ENCODE measurements at places on chromosomes 12 and 14.

- ATAC-seq = no peak
These were observed 90.9 kb upstream of the MDM1 start for GRCh38 chr12:68422956-68423574.

DNA sequence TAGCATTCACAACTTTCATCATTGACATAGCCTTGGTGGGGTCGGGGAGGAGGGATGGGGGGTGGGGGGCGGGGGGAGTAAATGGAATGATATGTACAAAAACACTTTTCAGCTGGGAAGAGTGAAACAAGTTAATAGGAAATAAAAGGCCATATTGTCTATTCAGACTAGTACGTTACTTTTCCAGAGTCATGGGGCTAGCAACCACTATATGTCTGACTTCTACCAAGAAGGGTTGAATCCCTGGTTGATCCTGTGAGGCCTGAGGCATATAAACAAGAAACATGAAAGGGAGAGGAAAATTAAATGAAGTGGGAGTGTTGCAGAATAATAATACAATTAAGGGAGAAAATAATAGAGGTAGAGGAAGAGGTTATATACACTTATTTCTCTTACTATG lies 225.5 kb downstream of the ERC1 start:
- ATAC-seq = peak; percentile 51

GRCh38 chr12:53995002-53995377 lies 5.0 kb upstream of the HOXC9 start:
- ATAC-seq = peak; percentile 2

GRCh38 chr12:48973941-48974673 lies 2.6 kb upstream of the WNT10B start:
- ATAC-seq = peak; percentile 69

- no peak for ATAC-seq
These were observed 5.3 kb upstream of the SINHCAF start for GRCh38 chr12:31331242-31331641.

DNA sequence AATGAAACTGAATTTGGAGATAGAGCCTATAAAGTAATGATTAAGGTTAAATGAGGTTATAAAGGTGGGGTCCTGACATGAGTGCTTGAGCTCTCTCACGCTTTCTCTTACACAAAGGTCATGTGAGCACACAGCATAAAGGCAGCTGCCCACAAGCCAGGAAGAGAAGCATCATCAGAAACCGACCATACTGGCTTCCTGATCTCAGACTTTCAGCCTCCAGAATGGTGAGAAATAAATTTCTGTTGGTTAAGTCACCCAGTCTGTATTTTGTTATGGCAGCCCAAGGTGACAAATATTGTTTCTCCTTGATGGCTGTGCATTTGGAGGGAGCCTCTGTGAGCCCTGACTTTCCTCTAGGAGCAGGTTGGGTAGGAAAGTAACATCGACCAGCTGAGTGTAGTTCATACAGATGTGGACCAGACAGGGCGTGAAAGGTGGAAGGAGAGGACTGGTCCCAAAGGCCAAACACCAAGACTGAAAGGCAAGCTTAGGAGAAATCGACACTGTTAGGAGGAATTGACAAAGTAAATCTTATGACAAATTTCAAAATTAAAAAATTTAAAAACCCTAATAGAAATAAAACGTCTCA lies 97.6 kb upstream of the SLC38A2 start:
- no peak for ATAC-seq

- no peak for ATAC-seq
These were observed 95.0 kb downstream of the VEZT start for GRCh38 chr12:95312656-95313055.

DNA sequence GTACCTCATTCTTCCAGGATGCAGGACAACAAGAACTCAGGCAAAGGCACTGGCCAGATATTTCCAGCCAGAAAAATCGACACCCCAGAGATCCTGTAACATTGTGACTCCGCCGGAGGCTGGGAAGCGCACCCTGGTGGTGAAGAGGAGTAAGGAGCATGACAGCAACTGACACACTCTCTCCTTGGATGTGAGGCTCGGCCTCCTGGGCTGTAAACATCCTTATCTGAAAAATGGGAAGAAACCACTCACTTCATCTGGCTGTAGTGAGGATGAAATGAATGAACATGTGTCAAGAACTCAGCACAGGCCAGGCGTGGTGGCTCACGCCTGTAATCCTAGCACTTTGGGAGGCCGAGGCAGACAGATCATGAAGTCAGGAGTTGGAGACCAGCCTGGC lies 27.5 kb downstream of the TCHP start:
- ATAC-seq = peak; percentile 76

GRCh38 chr12:106139422-106140171 lies 843 bp upstream of the NUAK1 start:
- peak; percentile 46 for ATAC-seq

GRCh38 chr12:1947081-1947480 lies 28.6 kb upstream of the CACNA2D4 start:
- no peak for ATAC-seq

DNA sequence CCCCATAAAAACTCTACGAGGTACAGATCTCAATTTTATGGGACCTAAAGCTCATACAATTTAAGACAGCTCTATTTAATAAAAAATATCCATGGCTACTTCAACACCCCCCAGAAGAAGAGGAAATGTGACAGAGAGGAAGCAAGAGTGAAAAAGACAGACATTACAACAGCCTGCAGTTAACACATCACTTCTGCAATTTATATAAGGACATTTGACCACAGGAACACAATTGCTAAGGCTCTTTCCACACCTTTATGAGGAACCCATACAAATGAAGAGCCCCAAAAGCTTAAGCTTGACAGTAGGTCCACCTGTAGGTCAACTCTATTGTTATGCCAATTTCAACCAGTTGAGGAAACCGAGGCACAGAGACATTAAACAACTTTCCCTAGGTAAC lies 5.6 kb downstream of the OR10P1 start:
- no peak for ATAC-seq

- ATAC-seq = no peak
These were observed 274.2 kb downstream of the SSPN start for GRCh38 chr12:26469421-26470180.

DNA sequence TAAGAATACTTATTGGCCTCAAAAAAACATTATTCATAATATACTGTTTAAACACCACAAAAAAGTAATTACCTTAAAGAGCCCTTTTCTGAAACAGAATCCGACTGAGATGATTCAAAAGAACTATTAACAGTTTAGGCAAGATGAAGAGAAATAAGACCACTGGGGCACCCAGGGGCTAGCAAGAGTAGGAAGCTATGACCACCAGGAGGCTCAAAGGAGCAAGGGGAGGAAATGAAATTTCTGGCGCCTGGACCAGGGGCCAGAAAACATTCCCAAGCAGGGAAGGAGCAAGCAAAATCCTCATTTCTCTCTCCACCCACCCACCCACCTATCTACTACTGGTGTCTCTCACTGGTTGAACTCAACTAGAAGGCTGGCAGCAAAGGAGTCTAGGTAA lies 6.3 kb upstream of the DCAF4 start:
- ATAC-seq = no peak

DNA sequence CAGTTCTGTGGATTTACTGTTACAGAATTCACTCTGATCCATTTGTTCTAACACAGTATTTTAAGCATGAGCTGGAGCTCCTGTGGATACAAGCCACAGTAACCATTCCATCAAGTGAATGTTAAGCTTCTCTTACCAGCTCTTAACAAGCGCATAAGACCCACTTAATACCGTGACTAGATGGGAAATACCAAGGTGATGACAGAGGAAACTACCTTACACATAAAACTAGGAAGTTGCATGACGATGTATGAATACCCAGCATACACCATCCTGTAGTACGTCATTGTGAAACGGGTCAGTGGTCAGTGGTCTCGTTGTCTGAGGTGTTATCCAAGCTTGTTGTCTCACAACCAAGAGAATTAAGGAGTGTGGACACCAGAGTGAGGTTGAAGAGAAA lies 2.0 kb upstream of the GALC start:
- ATAC-seq = no peak

DNA sequence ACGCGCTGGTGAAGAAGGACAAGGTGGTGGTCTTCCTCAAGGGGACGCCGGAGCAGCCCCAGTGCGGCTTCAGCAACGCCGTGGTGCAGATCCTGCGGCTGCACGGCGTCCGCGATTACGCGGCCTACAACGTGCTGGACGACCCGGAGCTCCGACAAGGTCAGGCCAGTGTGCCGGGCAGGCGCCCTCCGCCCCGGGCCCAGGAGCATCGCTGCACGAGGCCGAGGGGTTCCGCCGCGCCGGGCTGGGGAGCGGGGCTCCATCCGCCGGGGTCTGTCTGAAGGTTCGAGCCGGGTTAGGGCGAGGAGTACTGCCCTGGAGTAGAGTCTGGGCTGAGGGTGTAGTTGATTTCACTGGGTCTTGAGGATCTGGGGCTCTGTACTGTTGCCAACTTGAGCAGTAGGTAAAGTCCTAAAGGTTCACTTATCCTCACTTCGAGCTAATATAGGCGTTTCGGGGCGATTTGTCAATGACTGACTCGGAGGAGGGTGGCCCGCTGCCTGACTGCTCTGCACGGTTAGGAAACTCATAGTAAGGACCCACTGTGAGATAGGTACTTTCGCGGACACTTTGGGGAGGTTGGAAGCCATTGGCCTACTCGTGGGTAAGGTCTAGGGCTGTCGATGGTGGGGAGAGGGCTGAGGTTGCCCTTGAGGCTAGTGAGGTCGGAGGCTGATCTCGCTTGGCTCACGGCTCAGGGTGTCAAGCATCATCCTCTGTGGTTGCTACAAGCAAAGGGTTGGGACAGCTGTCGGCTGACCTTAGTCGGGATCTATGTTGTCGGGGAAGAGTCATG lies 574 bp downstream of the GLRX5 start:
- no peak for ATAC-seq

GRCh38 chr14:24415421-24416253 lies 13.8 kb downstream of the CBLN3 start:
- ATAC-seq = no peak

DNA sequence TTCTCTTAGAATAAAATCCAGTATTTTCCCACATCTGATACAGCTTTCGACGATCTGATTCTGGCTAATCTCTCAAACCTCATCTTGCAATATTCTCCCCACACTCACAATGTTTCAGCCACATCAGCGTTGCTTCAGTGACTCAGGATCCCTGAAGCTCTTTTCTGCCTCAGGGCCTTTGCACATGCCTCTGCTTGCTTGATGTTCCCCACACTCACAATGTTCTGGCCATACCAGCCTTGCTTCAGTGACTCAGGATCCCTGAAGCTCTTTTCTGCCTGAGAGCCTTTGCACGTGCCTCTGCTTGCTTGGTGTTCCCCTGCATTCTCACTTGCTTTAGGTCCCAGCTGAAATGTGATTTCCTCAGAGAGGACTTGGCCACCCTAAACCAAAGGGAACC lies 2.6 kb downstream of the C12orf42 start:
- no peak for ATAC-seq

DNA sequence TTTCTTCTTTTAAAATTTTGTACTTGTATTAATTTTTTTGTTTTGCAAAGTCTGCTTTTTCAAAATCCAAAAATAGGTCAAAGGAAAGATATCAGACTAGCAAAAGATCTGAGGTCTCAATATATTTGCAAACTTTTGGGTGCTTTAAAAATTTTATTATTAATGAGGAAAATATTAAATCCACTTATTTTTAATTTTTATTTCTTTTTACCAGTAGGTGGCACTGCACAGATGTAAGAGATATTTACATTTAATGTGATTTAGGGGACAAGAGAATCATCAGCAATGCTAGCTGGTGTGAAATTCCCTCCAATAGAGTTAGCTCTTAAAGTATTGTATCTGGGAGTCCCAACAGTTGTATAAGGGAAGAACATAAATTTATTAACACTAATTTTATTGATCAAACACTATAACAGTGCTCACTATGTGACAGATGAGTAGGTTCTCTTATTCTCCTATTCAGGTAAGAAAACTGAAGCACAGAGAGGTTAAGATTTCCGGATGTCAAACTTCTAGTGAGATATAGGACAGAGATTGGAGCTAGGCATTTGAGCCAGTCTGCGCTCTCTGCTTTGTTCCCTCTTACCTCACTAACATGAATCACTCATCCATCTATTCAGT lies 30.5 kb downstream of the ALX1 start:
- ATAC-seq = no peak

DNA sequence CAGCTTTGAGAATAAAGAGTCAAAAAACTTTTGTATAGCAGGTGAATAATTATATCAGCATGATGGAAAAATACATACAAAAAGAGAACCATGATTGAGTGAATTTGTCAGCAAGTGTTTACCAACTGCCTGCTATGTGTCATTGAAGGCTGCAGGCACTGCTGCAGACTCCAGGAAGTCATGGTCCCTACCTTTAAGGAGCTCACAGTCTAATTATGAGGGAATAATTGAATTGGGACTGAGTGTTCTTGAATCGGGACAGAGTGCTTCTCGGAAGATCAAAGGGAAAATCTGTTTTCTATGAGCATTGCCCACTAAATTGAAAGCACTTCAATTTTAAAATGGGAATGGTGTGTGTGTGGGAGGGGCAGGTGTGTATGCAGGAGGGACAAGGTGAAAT lies 9.5 kb downstream of the OR10AD1 start:
- ATAC-seq = no peak

DNA sequence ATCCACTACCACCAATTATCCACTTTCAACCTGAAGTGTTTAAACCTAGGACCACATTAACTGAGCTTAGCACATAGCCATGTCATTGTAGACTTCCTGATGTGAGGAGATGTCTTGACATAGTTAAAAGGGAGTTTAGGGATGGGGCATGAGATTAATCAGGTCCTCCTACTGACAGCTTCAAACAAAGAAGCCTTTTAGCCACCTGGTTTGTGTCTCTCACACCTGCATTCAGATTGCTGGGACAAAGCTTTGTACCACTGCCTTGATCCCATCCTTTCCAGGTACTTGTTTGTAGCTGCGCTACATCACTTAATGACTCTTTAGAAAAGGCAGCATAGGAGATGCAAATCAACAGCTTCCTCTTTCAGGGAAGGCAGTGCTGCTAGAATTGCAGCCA lies 340.7 kb upstream of the DDHD1 start:
- no peak for ATAC-seq

GRCh38 chr12:76194724-76195123 lies 110.2 kb upstream of the NAP1L1 start:
- no peak for ATAC-seq

DNA sequence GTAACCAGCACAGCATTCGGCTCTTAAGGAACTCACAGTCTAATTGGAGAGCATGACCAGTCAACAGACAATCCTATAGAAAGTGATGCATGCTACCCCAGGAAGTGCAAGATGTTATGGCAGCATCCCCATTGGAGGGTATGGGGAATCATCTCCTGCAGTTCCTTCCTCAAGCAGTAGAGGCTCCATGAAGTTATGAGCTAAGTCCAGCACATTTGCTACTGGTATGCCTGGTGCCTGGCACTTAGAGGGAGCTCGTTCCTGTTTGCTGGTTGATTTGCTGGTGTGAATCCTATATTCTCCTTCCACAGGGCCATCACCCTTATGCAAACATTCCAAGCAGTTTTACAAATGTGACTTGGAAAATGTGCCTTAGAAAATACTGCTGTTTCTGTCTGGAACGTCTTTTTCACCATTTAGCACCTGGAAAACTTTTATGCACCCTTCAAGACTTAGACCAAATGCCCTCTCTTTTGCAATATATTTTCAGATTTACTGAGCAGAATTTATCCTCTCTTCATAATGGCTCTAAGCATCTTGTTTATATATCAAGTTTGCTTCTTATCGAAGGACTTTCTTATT lies 136.1 kb upstream of the WSCD2 start:
- no peak for ATAC-seq

GRCh38 chr14:88013750-88014349 lies 8.9 kb downstream of the GPR65 start:
- ATAC-seq = peak; percentile 100
